ENCODE measurements at places on chromosomes 12 and 14.

DNA sequence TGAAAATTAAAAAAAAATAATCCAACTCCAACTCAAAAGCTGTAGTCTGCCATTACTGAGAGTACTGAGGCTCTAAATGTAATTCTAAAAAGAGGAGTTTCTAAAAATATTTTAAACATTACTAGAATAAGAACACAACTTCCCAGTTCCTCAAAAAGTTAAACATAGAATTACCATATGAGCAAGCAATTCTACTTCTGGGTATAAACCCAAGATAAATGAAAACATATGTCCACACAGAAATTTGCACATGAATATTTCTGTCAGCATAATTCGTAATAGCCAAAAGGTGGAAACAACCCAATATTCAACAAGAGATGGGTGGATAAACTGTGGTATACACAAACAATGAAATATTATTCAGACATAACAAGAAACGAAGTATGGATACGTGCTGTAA is 15.0 kb upstream of the NR2C1 start:
- no peak for DNase-seq

GRCh38 chr12:78914859-78915331 is 50.3 kb downstream of the SYT1 start:
- no peak for DNase-seq

DNA sequence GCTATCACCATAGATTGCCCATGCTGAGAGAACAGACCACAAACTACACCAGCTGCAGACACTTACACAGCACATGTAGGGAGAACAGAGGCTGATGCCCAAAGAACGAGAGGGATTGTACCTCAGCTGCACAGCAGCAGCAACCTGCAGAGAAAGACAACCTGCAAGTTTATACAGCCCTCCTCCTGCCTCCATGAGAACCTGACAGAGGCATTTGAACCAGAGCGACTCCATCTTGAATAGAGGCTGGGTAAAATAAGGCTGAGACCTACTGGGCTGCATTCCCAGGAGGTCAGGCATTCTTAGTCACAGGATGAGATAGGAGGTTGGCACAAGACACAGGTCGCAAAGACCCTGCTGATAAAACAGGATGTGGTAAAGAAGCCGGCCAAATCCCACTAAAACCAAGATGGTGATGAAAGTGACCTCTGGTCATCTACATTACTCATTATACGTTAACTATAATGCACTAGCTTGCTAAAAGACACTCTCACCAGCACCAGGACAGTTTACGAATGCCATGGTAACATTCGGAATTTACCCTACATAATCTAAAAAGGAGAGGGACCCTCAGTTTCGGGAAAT is 262.4 kb upstream of the HMGA2 start:
- no peak for DNase-seq

DNA sequence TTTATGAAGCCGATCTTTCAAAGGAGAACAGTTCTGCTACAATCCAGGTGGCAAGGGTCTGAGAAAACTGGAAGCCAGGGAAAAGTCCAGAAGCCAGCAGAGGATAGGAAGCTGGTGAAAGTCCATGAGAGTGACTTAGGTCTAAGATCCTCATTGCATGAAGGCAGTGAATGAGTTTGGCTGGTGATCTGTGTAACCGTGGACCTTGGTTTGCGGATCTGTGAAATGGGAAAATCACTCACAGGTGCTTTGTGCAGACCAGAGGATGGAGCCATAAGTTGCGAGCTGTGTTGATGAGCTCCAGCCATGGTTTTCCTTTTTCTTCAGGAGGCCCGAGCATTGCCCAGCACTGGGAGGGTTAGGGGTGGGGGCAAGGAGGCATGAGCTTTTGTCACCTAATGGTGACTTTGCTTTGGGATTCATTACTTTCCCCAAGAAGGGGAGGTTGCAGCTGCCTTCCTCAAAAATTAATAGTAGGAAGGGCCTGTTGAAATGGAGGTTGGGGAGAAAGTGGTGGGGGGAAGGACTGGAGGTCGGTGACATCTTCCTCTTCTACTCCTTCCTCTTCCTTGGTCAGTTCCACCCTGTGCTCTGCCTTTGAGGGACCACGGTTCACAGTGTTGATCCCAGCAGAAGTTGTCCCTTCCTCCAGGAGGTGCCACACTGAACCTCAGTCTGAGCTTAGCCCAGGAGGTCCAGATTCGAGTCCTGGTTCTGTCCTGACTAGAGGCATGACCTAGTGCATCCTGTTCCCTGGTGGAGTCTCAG is 20.3 kb upstream of the SERPINA6 start:
- DNase-seq: no peak

DNA sequence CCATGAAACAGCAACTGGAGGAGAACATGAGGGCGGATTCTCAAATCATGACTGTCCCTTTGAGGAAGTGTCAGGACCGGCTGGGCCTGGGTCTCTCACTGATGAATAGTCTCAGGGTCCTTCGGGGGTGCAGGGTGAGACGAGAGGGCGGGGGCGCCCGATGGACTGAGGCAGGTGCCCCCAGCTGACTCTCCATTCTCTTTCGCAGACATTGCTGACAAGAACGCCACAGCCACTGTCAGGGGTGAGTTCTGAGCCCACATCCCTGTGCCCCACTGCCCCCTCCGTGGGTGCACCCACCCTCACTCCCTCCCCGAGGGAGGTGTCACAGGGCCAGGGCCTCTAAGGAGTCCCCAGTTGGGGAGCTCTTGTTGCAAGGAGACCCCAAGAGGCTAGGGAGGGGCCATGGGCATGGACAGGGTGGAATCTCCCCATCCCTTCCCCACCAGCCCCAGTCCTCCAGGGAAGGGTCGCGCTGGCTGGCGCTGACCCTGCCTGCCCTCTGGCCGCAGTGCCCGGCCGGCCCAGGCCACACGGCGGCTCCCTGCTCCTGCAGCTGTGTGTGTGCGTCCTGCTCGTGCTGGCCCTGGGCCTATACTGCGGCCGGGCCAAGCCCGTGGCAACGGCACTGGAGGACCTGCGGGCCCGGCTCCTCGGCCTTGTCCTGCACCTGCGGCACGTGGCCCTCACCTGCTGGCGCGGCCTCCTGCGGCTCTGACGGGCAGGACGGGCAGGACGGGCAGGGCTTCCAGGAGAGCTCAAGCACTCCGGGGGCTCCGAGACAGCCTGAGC is 8.7 kb downstream of the C14orf180 start:
- DNase-seq: no peak

GRCh38 chr14:42927313-42927712 is 1320.6 kb downstream of the LRFN5 start:
- DNase-seq: no peak

- no peak for DNase-seq
These were observed 49.5 kb downstream of the MYF5 start for GRCh38 chr12:80766210-80766609.

DNA sequence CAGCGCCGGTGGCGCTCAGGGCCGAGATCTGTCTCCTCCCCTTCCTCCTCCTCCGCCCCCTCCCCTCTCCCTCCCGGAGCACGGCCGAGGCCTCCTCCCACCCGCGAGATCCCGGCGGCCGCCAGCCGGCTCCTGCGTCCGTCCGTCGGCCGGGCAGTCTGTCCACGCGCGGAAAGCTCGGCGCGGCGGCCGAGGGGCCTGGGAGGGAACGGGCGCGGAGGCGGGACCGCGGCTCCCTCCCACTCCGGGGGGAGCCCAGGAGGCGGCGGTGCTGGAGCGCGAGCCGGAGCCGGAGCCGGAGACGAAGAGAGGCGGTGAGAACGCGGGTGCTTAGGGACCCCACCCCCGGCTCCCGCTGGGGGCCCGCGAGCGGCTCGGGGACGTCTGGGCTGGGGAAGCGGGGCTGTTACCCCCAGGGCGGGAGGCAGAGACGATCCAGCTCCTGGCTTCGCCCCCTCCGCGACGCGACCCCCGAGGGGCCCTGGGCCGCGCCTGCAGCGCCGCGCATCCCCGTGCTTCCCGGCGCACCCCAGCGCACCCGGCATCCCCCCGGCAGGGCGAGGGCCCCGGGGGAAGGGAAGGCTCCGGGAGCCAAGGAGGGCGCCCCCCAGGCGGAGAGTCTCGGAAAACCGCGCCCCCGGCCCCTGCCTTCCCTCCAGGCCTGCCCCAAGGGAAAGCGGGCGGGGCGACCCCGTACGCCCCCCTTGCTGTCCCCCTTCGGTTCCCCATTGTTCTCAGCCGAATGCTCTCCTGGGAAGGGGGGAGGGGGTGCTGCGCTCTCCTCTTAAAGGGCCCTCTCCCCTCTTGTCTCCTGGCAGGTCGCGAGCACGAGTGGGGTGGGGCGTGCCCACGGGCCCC is at the start of gene DTX1:
DTX1 (plus strand) TSS at position 100 of the 858 bp plus-strand sequence. CDS start 1,463 bp downstream, outside the sequence.
- DNase-seq: no peak

DNA sequence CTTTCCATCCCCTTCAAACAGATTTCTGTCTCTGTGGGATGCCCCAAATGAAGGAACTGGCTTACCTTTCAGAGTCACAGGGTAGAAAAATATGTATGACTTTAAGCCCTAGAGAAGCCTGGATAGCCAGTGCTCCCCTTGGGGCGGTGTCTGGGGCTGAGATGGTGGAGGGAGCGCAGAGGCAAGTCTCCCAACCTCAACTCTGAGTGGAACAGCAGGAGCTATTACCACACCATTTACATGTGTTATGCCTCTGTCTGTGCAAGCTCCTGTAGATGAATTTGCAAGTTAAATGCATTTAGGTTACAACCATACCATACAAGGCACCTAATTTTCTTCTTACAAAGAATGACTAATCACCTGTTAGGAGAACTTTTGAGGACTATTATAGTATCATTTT is 50.4 kb upstream of the CLMN start:
- no peak for DNase-seq

GRCh38 chr12:117071009-117071408 is 28.2 kb downstream of the TESC start:
- DNase-seq: no peak

DNA sequence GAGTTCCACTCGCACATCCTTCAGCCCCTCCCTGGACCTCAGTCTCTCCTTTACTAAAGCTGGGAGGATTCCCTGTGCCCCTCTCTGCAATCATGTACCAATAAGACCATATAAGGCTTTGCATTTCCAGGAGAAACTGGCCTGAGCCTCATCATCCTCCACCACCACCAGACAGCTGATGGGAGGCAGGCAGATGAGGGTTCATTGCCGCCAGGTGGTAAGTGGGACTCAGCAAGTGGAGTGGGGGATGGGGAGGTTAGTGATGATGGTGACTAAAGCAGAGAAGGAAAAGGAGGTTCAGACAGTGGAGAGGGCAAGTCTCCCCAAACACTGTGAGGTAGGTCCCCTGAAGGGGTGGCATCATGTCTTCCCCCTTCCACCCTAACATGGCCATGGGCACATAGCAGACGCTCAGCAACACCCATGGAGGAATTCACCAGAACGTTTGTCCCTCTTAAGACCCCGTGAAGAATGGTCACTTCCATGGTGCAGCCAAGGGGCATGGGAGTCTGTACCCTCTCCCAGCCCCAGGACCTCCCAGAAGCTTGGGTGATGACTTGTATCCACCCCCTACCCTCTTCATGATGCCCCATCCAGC is 4.5 kb upstream of the TNFRSF1A start:
- no peak for DNase-seq

GRCh38 chr14:69750495-69750894 is 16.4 kb upstream of the SRSF5 start:
- DNase-seq: no peak

DNA sequence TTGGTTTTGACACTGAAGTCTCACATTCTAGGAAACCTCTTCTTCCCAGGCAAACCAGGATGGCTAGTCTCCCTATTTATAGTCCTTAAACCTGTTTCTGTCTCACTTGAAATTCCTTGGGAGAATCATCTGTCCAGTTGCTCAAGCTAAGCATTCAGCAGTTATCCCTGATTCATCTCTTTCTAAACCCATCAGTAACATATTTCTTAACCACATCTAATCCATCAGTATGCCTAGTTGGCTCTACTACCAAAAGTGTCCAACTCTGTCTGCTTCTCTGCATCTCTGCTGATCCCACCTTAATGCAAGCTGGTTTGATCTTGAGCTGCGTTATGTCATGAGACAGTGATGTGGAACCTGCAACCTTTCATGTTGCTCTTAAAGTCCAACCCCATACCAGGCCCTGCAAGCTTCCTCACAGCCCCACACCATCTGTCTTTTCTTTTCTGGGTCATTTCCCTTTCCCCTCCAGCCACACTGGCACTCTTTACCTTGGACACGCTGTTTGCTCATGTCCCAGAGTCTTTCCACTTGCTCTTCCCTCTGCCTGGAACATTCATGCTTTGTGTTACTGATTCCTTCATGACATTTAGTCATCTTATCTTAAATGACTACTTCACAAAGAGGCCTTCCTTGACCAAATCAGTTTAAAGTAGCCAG is 380.8 kb upstream of the RGS6 start:
- no peak for DNase-seq

DNA sequence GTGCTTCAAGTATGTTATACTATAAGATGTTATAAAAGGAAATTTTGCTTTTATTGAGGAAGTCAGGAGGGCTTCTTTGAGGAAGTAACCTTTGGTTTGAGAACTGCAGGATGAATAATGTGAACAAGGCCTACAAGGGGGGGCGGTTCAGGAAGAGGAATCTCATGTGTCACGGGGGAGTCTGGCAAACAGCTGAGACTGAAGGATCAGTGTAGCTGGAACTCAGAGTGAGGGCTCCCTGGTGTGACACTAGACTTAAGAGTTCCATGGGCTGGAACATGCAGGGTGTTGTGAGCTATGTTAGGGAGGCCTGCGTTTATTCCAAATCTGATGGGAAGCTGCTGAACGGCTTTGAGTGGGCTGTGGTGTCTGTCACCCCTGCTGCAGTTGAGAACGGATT is 62.3 kb downstream of the UNC79 start:
- DNase-seq: no peak

GRCh38 chr12:63889721-63890509 is 45.4 kb downstream of the SRGAP1 start:
- DNase-seq: no peak
